ENCODE measurements at places on chromosomes 7 and 10.
A peak's percentile ranks its signal among the peaks of the same experiment; 100 is the strongest.

GRCh38 chr7:72152161-72153131 lies 259.7 kb downstream of the CALN1 start:
- no peak for DNase-seq

- DNase-seq = no peak
Measured at GRCh38 chr10:100520811-100521210, 1.1 kb upstream of the SEC31B start.

DNA sequence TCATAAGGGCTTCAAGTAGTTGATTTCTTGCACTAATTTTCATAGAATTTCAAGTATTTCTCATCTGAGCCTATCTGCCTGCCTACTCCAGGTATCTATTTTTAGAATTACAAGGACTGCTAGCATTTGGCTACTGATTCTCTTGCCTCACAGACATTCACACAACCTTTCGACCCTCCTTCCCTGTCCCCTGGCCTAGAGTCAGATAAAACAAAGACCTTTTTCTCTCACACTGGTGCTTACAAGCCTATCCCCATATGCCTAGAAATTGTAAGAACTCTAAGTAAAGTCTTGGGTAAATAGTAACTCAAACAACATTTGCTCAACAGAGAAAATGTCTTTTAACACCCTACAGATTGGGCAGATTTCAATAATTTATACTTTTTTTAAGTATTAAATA lies 6.3 kb downstream of the GPAM start:
- no peak for DNase-seq

DNA sequence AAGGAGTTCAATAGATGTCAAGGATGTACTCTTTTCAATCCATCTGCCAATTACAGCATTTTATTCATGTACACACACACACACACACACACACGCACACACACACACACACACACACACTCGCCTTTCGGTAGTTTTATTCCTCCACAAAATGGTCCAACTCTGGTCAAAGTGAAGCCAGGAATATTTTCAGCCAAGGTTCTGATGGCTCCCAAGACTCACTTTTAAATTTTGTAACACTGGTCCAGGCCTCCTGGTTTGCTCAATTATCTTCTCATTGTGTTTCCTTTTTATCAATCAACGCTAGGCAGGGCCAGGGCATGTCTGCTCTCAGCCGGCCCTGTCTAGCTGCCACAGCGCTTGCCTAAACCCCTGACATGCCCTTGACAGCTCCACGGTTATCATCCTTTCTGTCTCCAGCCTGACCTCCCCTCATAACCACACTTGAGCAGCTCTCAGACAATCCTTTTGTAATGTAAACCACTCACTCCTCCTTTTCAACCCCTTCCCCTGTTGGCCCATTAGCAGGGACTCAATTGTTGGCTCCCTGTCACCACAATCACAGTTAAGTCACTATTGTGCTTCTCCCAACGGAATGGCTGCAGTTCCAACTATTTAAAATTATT lies 115.1 kb downstream of the ICA1 start:
- no peak for DNase-seq

DNA sequence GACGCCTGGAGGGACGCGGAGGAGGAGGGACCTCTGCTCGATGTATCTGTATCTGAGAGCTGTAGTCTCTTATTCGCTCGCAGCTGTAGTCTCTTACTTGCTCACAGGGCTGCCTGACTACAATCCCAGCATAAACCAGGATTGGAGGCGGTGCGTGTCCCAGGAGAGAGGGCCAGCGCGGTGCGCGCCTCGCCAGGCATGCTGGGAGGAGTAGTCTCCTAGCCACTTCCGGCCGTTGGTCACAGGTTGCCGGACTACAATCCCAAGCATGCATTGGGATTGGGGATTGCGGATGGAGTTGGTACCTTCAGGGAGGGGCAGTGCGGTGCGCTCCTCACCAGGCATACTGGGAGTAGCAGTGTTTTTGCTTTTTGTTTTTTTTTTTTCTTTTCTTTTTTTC lies 421.7 kb upstream of the NUPR2 start:
- DNase-seq = no peak

GRCh38 chr10:27399871-27400270 lies 104.2 kb upstream of the RAB18 start:
- DNase-seq = no peak

- peak; percentile 47 for DNase-seq
Measured at GRCh38 chr7:39667341-39667923, 44.1 kb downstream of the RALA start.

- DNase-seq = no peak
Measured at GRCh38 chr10:65911151-65911835, 1014.5 kb upstream of the LRRTM3 start.

- DNase-seq = no peak
Measured at GRCh38 chr10:61286686-61287085, 166.5 kb downstream of the TMEM26 start.

DNA sequence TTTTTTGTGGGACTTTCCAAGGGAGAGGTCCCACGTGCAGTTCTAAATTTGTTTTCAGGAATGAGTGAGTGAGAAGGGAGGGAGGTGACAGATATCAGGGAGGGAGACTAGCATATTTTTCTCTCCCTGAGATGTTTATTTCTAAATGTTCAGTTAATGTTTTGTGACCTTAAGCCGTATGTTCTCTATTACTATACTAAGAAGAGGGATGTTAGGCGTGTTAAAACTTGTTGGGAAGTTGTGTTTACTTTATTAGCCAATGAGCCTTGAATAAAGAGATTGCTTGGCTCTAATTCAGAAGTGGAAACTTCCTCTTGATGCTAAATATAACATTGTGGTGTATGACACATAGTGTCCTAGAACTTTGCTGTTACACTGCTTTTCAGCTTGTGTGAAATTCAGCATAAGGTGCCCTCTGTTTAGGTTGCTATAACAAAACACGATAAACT lies 37.3 kb downstream of the DNAH11 start:
- DNase-seq = no peak

DNA sequence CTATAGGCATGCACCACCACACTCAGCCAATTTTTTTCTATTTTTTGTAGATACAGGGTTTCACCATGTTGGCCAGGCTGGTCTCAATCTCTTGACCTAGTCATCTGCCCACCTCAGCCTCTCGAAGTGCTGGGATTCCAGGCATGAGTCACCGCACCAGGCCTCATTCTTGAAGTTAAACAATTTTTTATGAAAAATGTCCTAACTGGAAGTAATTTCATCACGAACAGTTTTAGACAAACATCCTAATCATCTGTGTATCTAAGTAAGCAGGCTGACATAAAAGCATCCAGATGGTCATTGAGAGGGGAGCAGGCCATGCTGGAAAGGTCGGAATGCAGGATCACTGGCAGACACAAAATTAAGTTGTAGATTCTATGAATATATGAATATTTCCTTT lies 269.1 kb downstream of the ZMYND11 start:
- DNase-seq = no peak

DNA sequence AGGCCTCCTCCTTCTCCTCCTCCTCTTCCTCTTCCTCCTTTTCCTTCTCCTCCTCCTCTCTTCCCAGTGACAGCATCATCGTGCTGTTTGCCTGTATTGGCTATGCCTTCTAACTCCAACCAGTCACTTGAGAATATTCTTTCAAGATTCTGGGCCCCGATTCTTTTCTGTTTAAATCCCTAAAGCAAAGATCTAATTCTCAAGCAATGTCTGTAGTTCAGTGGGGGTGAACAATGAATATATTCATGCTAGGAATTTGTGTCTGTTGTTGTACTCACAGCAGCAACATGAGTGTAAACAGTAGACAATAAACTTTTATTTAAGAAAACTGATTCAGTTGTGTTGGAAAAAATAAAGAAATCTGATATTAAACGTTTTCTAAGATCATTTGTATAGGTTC lies 30.7 kb downstream of the NUDT5 start:
- DNase-seq = no peak

- DNase-seq = peak; percentile 6
Measured at GRCh38 chr7:77205706-77206105, 6.1 kb upstream of the FGL2 start.

DNA sequence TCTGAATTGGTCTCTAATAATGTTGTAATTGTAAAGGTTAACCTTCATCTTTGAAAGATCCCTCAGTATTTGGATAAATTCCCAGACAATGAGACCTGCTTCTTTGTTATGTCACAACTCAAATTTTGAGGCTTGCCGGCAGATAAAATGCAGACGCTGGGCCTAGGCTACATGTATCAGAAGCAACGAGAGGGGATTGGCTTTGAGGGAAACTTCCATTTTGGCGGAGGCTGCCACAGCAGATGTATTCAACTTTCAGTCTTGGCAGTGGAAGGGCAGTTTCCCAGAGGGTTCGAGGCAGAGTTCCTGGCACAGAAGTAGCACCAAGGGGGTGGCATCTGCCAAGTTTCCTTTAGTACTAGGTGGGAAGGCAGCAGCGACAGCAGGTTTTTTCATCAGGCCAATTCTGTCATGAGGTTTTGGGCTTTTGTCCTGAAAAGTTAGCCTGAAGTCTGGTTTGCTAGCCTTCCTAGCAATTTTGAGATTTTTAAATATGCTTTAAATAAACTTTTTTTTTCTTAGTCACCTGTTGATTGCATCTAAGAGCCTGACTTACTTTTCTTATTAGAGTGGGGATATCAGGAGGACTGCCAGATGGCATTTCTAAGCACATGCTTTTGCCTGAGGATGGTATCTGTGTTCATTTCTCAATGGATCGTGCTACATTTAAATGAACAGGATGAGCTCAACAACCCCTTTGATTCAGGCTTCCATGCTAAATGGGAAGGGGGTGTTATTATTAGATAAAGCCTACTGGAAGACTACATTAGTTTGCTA lies 89.5 kb upstream of the FAM3C start:
- DNase-seq = no peak

DNA sequence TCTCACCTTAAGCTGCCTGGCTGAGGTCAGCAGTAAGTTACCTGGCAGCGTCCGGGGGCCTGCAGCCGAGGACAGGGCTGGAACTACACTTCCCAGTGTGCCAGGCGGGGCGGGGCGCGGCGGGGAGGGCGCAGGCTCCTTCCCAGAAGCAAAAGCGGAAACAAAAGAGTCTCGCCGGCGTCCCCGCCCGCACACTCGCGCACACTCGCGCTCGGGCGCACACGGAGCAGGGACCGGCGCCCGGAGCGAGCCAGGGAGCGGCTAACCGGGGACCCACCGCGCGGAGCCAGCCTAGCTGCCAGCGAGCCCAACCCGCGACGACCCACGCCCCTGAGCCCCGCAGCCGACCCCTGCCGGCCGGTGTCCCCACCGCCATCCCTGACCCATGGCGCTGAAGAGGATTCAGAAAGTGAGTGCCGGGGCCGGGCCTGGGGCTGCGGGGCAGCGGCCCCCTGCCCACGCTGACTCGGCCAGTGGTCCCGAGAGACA lies at the start of gene UBE2D1:
Gene UBE2D1, plus strand, starts transcription at position 190 of the 489 bp plus-strand sequence. Its CDS starts 196 bp downstream, at position 386.
- peak; percentile 35 for DNase-seq

GRCh38 chr10:111836571-111836970 lies 347.0 kb downstream of the GPAM start:
- DNase-seq = no peak

GRCh38 chr7:149427096-149427680 lies 33.7 kb downstream of the ZNF777 start:
- DNase-seq = no peak

- DNase-seq = no peak
Measured at GRCh38 chr7:71229148-71229547, 97.2 kb downstream of the GALNT17 start.

DNA sequence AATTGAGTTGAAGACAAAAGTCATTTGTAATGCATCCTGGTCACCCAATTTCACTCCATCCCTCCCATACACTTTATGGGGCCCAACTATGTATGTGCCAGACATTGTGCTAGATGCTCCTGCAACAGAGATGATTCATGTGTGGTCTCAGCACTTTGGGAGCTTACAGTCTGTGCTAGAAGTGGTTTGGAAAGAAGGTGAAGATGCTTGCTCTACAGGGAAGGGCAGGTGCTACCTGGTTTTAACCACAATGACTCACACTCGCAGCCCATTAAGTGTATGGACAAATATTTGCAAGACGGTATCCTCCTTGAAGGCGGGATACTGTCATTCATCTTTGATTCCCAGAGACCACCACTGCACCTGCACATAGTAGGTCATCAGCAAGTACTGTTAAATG lies 257.6 kb downstream of the OTUD1 start:
- DNase-seq = no peak

DNA sequence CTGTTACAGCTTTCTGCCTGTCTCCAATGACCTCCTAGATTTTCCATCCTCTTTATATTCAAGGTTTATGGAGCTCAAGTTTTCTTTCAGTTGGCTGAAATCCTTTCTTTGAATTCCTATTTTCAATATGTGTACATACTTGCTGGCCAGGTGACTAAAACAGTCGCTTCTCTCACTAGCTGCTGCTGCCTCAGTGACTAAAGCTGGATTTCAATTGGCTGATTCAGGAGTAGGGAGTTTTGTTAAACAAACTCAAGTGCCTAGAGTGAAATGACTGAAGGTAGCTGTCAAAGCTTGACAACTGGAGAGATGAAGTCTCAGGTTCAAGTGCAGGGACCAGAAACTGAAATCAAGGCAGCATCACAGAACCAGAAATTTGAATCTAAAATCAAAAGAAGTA lies 6.7 kb upstream of the POLR1F start:
- DNase-seq = no peak

- DNase-seq = no peak
Measured at GRCh38 chr10:131902691-131903090, 1.9 kb downstream of the PPP2R2D start.

- no peak for DNase-seq
Measured at GRCh38 chr10:11705722-11706121, 36.5 kb upstream of the ECHDC3 start.

- no peak for DNase-seq
Measured at GRCh38 chr7:158023681-158024350, 563.8 kb downstream of the PTPRN2 start.

GRCh38 chr7:107943018-107943417 lies 52.0 kb downstream of the DLD start:
- DNase-seq = no peak

- no peak for DNase-seq
Measured at GRCh38 chr7:43298617-43299016, 186.2 kb downstream of the HECW1 start.

DNA sequence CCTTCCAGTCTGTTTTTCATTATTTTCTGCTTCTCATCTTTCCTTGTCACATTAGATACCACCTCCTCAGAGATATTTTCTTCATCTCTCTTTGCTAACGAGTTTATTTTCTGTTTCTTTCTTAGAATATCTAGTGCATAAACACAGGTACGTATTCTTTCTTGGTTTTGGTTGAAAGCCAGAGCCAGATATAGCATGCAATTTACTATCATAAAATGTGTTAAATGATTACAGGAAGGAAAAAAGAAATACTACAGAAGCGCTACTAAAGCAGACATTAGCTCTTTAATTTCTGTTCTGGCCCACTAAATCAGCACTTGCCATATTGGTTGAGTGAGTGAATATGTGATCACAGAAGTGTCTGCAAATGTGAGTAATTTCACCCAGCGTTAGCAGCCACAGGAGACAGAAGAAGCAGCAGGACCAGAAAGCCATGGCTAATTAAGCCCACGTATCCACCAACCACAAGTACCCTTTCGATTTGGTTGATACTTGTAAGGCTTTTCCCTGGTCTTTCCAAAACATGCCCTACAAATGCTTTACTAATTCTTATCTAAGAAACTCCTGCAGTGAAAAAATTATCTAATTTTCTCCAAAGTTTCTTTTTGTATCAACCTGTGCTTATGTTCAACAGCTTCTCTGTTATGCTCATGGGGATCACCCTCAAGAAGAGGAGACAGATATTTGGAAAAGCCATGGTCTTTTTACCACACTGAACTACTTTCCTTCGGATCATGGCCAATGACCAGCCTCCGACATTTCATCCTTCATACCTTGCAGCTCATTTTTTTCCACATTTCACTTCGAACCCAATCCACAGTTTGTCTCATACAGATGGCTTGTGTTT lies 23.1 kb upstream of the MACC1 start:
- no peak for DNase-seq

GRCh38 chr10:30459283-30459682 lies 25.3 kb downstream of the MAP3K8 start:
- DNase-seq = no peak

GRCh38 chr7:95916573-95917297 lies 144.4 kb downstream of the DYNC1I1 start:
- DNase-seq = peak; percentile 18
